ENCODE measurements at places on chromosomes 2 and 18. TPM values are rescaled to one million over a fixed set of nuclear protein-coding genes. Genes with fewer than 3 reads are reported as not detected.

The PIGN gene
- 2.6 TPM for polyA plus RNA-seq

The IL1B gene
- 4.6 TPM for polyA plus RNA-seq

The C2orf80 gene
- not detected for polyA plus RNA-seq

The NR4A2 gene
- 4.7 TPM for polyA plus RNA-seq

The USP14 gene
- 16.0 TPM for polyA plus RNA-seq

The EFR3B gene
- polyA plus RNA-seq = 0.15 TPM

The TMEM169 gene
- polyA plus RNA-seq = 0.37 TPM

The LBH gene
- polyA plus RNA-seq = 18.5 TPM

The ZC3H15 gene
- polyA plus RNA-seq = 41.5 TPM

The FEV gene
- polyA plus RNA-seq = 6.4 TPM

The CD302 gene
- polyA plus RNA-seq = 28.3 TPM

The INHA gene
- not detected for polyA plus RNA-seq

The LHCGR gene
- polyA plus RNA-seq = not detected

The UCN gene
- polyA plus RNA-seq = 4.1 TPM

The FBXO41 gene
- 1.4 TPM for polyA plus RNA-seq

The ACTR1B gene
- 56.2 TPM for polyA plus RNA-seq

The IL36A gene
- polyA plus RNA-seq = not detected

The POTEE gene
- not detected for polyA plus RNA-seq

The ZNF407 gene
- 2.2 TPM for polyA plus RNA-seq

The PPP1R1C gene
- polyA plus RNA-seq = 3.7 TPM

The SETBP1 gene
- 1.4 TPM for polyA plus RNA-seq

The RNF152 gene
- 1.4 TPM for polyA plus RNA-seq

The GKN2 gene
- 744 TPM for polyA plus RNA-seq

The EMILIN1 gene
- 53.1 TPM for polyA plus RNA-seq

The PAX8 gene
- 0.50 TPM for polyA plus RNA-seq

The AMER3 gene
- 0.37 TPM for polyA plus RNA-seq

The SERPINB13 gene
- 51.6 TPM for polyA plus RNA-seq

The GRB14 gene
- 1.3 TPM for polyA plus RNA-seq

The TRIM43 gene
- not detected for polyA plus RNA-seq

The TTN gene
- 0.03 TPM for polyA plus RNA-seq

The TRIB2 gene
- 29.8 TPM for polyA plus RNA-seq

The TIGD1 gene
- 5.3 TPM for polyA plus RNA-seq

The TGFA gene
- 3.8 TPM for polyA plus RNA-seq

The CBLN2 gene
- not detected for polyA plus RNA-seq

The SERPINB3 gene
- polyA plus RNA-seq = 46.5 TPM

The SH3RF3 gene
- polyA plus RNA-seq = 4.3 TPM

The C2orf66 gene
- not detected for polyA plus RNA-seq

The KIAA2012 gene
- polyA plus RNA-seq = not detected

The LYPD1 gene
- 1.1 TPM for polyA plus RNA-seq
